ENCODE measurements at places on chromosomes 4 and X.

GRCh38 chrX:30798810-30799209 lies 90.2 kb downstream of the TAB3 start:
- no peak for DNase-seq

- DNase-seq = no peak
Observed at GRCh38 chr4:122997463-122998101, 75.2 kb upstream of the NUDT6 start.

DNA sequence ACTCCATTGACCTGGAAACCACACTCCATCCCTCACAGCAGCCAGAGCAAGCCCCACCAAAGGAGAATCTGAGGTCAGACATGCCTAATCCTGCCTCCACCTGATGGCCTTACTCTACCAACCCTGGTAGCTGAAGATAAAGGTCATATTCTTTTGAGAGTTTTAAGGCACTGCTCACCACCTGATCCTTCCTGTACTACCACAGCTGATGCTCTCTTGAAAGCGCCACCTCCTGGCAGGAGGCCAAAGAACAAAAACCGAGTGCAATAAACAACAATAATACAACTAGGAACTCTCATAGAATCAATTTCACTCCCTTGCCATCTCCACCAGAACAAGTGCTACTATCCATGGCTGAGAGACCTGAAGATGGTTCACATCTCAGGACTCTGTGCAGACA lies 301.6 kb downstream of the NAF1 start:
- DNase-seq = peak; percentile 4

GRCh38 chrX:68889249-68889648 lies 60.4 kb downstream of the EFNB1 start:
- DNase-seq = no peak

GRCh38 chrX:140342410-140342809 lies 162.5 kb downstream of the SOX3 start:
- no peak for DNase-seq

GRCh38 chr4:26484032-26484515 lies 6.2 kb downstream of the CCKAR start:
- no peak for DNase-seq

DNA sequence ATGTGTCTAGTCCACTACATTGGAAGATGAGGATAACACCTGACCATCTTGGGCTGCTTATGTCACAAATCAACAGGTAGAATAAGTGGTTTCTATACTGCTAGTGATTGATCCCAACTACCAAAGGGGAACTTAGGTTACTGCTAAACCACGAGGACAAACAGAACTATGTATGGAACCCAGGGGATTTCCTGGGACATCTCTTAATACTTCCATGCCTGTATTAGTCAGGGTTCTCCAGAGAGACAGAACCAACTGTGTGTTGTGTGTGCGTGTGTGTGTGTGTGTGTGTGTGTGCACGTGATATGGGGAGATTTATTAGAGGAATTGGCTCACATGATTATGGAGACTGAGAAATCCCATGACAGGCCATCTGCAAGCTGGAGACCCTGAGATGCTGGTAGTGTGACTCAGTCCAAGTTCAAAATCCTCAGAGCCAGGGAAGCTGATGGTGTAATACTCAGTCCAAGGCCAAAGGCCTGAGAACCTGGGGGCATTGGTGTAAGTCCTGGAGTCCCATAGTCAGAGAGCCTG lies 16.2 kb upstream of the AFF1 start:
- no peak for DNase-seq

GRCh38 chrX:132489578-132490419 lies 961 bp upstream of the MBNL3 start:
- DNase-seq = peak; percentile 89

GRCh38 chr4:73864365-73864764 lies 4.8 kb upstream of the CXCL1 start:
- peak; percentile 72 for DNase-seq

DNA sequence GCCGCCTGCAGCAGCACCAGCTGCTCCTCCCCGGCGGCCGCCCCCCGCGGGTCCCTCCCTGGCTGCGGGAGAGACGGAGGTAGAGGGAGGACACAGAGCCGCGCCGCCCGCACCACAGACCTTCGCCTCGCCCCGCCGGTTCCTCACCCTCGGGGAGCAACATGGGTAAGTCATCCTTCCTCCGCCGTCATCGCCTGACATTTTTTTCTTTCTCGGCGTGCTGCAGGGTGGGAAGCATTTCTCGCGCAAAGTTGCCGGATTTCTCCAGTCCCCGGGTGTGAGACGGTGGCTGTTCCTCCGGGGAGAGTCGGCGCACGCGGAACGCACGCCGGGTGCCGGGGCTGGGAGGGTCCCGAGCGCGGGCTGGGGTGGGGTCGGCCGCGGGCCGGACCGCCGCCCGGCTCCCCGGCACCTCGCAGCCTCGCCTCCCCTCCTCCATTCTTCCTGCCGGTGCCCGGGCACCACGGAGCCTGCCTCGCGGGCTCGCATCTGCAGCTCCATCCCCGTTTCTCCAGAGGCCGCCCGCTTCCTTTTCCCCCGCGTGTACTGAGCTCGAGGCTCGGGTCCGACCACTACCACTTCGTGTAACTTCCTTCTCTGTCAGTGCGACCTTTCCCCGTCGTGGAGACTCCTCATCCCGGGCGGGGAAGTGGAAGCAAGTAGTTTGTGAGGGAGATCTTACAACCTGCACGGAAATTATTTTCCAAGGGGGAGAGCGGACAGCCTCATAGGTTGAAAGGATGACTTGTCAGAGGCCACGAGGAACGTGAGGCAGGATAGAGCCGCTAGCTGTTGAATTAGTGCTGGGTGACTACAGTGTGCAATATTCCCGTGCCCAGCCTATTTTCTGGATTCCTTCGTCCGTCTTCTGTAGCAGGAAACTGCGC lies 464 bp downstream of the RAP1GDS1 start:
- DNase-seq = peak; percentile 71

DNA sequence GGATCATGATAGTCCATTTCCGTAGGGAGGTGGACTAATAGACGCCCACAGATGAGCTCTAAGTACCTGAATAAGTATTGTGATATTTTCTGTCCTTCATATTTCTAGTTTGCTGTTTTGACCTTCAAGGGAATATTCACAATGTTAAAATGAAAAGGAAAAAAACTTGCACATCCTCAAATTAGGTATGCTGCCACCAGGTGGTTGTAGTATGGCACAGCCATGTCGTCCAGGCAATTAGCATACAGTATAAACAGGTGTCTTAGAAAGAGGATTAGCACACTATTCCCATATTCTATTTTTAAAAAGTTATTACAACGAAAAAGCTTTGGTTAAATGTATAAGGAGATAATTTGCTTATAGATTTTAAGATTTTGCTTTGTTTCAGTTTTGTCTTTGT lies 802.0 kb downstream of the RPA4 start:
- DNase-seq = peak; percentile 77

GRCh38 chrX:13254076-13254785 lies 65.6 kb downstream of the ATXN3L start:
- DNase-seq = peak; percentile 53

DNA sequence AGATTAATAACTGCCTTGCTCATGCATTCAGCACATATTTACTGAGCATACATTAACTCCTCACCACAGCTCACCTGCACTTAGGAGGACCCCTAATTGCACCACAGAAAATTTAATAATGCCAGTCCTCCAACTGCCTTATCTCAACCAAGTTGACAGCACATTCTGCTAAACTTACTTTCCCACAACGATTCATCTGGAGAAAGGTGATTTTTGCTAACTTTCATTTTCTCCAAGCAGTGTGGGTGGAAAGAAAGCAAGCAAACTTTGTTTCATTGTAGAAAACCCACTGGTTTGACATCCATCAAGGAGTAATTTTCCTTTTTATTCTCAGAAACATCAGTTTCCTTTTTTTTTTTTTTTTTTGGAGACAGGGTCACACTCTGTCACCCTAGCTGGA lies 49.1 kb downstream of the RASGEF1B start:
- DNase-seq = no peak

GRCh38 chr4:57575426-57575825 lies 465.2 kb upstream of the IGFBP7 start:
- no peak for DNase-seq

- no peak for DNase-seq
Observed at GRCh38 chr4:153207027-153207426, 2.8 kb downstream of the TRIM2 start.

GRCh38 chr4:153791746-153792617 lies 3.1 kb upstream of the SFRP2 start:
- peak; percentile 81 for DNase-seq

GRCh38 chr4:11801466-11802446 lies 373.1 kb upstream of the HS3ST1 start:
- no peak for DNase-seq

- DNase-seq = no peak
Observed at GRCh38 chrX:1416965-1417760, 25.2 kb upstream of the SLC25A6 start.

DNA sequence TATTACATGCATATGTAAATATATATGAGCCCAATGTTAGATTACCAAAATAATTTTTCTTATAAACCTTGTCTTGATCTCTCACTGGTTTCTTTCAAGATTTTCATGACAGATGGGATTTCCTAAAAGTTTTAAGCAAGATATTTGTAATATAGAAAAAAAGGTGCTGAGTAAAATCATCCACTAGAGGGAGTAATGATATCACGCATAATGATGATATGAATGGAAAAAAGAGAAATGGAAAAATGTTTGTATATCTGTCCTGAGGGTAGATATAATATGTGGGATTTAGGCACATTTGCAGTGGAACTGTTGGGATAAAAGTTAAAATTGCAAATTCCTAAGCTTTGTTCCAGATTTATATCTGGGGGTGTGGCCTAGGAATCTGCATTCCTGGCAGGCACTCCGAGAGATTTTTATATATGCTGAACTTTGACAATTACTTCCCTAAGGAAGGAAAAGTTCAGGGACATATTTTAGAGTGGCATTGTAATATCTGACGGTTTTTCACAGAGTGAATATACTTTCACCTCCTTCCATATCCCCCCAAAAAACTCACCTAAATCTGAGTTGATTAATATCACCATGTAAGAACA lies 60.5 kb downstream of the TMA16 start:
- DNase-seq = peak; percentile 56

- no peak for DNase-seq
Observed at GRCh38 chrX:45264865-45265264, 64.2 kb upstream of the DIPK2B start.

DNA sequence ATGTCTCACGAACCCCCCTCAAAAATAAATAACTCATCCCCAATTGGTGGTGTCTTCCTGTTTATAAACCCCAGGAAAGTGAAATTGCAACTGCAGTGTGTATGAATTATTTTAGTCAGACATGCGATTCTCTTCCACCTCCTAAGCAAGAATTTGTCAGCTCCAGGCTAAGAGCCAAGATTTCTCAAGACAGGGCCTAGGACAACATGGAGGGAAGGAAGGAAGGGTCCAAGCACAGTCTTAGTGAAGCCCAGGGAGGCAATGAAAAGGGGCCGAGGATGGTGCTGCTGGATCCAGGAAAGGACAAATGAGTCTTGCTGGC lies 20.0 kb downstream of the SH3KBP1 start:
- DNase-seq = no peak

DNA sequence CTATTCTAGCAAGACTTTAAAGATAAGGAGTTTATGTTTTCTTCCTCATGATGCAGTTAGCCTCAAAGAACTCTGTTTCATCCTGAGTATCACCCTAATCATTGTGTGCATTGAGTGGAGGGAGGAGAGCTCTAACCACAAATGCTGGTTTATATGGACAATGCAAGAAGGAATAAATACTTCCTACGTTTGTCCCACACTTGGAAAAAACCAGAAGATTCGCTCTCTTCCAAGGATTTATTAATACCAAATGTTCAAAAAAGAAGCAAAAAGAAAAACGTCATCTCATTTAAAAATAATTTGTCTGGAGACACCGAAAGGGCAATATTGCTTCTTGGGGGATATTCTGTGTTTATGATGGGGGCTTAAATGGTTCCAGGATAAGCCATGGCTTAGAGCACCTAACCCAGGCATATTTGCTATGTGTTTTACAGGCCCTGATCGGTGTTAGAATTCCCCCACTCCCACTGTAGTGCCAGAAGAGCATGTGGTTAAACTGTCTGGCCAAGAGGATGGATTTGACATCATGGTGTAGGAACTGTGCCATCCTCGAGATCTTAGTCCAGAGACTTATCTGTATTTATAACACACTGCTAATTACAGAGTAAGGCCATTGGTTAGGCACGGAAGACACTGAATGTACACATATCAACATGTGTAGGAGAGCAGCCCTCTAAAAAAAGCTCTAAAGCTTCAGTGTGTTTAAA lies 227.2 kb downstream of the ANK2 start:
- no peak for DNase-seq
